ENCODE measurements at places on chromosomes 6 and 20.

DNA sequence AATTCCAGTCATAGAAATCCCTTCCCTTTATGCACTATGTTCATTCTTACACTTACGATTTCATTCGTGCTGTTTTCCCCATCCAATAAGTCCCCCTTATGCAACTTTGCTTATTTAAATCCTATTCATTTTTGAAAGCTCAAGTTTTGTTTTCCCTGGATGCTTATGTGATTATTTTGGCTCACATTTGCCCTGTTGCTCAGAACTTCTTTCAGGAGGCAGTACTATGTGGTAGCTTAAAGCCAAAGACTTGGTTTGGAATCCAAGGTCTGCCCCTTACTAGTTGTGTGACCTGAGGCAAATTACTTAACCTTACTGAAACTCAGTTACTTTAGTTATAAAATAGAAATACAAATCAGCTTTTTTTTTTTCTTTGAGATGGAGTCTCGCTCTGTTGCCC is 59.6 kb downstream of the MOXD1 start:
- no peak for DNase-seq

DNA sequence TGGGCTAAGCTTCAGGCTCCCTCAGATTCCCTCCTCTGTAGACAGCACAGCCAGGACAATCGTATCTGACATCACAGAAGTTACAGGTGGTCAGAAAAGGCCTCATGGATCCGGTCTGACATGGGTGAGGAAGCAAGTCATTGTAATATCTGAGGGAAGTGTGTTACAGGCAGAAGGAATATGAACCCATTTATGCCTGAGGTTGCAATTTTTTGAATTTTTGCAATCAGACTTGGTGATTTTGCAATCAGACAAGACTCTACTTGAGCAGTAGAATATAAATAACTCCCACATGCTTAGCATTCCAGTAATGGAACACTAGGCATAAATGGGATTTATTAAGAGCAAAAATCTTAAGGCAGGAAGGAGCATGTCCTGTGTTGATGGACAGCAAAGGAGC is 52.1 kb downstream of the CBLN4 start:
- no peak for DNase-seq

GRCh38 chr20:54208548-54209176 is 775 bp downstream of the PFDN4 start:
- no peak for DNase-seq

GRCh38 chr6:70166088-70166958 is 136.6 kb downstream of the COL9A1 start:
- DNase-seq, result peak; percentile 2

DNA sequence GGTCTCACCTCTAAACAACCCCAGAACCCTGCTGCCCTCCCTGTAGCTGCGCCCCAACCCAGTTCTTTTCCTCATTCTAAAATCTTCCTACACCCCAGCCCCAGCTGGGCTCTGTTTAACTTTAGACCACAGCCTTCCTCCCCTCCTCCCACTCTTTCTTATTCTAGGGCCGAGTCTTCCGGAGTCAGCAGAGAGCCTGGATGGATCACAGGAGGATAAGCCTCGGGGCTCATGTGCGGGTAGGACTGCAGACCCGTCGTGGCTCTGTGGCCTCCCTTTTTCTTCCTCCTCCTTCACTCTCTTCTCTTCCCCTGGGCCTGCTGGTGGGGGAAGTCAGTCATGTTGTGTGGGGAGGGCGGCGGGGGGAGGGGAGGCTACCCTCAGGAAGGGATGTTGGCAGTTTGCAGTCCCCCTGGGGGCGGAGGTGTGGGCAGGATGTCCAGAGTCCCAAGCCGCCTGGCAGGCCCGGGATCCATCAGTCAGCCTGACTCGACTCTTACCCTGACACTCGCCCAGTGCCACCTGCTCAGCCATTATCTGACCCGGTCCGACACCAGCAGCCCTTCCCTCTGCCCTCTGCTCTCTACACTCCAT is 8.1 kb downstream of the CAPN11 start:
- DNase-seq, result no peak

DNA sequence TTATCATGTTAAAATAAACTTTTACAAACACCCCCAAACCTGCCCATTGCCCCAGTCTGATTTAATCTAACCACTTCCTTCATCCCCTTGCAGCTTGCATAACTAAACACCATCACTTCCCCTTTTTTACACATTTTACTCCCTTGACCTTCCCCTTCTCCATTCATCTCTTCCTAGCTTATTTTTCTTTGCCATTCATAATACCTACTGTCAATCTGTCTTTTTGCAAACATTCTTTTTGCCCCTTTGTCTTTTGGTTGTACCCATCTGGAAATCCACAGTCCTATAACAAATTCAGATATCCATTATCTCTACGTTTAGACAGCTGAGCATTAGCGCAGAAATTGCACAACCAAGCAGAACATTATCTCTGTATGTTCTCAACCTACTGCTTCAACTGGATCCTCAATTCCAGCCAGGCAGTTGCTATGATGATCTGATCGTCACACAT is 51.2 kb downstream of the C6orf52 start:
- no peak for DNase-seq

- DNase-seq, result no peak
Observed at GRCh38 chr6:13304101-13304500, 24.2 kb downstream of the TBC1D7 start.

GRCh38 chr20:45187693-45188092 is 13.0 kb downstream of the PI3 start:
- DNase-seq, result no peak

- no peak for DNase-seq
Observed at GRCh38 chr6:50962213-50962759, 143.6 kb downstream of the TFAP2B start.

DNA sequence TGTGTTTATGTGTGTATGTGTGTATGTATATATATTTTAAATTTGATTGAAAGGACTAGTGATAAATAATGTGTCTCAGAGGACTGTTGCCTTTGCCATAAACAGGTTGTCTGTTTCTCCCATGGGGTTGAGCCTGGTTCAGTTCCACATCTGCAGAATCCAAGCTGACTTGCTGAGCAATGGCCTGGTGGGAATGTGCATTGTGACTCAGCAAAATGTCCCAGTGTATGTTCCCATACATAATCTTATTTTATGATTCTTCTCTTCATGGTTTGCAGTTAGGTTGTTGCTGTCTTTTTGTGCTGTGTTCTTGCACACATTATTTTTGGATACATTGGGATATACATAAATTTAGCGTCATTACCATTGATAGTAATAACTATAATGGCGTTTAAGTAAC is 115.6 kb upstream of the SLC24A3 start:
- DNase-seq, result no peak

GRCh38 chr6:110414669-110415068 is 706 bp downstream of the DDO start:
- DNase-seq, result no peak

GRCh38 chr6:15993716-15994228 is 135.1 kb upstream of the MYLIP start:
- DNase-seq, result no peak

DNA sequence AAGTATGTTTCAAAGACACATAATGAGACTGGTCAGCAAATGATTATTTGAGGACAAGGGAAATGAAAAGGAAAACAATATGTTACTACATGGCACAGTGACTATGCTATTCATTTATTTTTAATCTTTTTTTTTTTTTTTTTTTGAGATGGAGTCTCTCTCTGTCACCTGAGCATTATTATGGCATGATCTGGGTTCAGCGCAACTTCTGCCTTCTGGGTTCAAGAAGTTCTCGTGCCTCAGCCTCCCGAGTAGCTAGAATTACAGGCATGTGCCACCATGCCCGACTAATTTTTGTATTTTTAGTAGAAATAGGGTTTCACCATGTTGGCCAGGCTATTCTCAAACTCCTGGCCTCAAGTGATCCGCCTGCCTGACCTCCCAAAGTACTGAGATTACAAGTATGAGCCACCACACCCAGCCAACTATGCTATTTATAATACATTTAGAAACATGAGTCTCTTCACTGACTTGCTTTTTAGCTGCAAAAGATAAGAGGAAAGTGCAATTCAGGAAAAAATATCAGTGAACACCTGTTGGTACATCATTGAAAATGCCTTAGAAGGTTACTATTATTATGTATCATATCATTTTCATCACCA is 3.4 kb downstream of the CALHM4 start:
- no peak for DNase-seq

GRCh38 chr20:53642196-53643030 is 48.8 kb upstream of the ZNF217 start:
- peak; percentile 21 for DNase-seq
